ENCODE measurements at places on chromosomes 5 and 9.
A peak's percentile ranks its signal among the peaks of the same experiment; 100 is the strongest.

DNA sequence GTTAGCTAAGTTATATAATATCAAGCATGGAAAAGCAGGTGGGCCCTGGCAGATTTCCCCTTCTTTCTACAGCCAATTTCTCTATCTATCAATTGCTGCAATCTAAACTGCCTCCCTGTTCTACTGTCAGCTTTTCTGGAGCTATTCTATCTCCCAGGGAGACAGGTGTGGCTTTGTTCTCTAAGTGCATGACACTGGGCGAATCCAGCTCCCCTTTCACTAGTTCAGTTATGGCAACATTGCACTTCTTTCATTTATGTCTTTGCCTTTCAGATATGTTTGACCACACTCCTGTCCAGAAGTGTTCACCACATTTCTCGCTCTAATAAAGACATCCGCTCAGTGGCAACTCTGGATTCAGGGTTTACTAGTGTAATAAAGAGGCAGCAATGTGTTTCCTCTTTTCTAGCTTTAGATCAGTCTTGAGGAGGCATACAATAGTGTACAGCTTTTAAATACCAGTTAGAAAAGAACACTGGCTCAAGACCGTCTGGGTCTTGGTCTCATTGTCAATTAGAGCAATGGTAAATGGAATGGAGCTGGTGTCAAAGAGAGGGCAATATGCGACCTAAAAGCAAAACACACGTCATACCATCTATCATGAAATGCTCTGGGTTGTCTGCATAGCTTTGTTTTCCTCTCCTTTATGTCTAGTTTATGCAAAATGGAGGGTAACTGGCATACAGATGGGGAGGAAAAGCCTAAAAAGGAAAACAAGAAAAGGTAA is 197.0 kb downstream of the SLF1 start:
- DNase-seq: no peak

GRCh38 chr5:106269252-106269843 is 1401.4 kb downstream of the EFNA5 start:
- DNase-seq: no peak

DNA sequence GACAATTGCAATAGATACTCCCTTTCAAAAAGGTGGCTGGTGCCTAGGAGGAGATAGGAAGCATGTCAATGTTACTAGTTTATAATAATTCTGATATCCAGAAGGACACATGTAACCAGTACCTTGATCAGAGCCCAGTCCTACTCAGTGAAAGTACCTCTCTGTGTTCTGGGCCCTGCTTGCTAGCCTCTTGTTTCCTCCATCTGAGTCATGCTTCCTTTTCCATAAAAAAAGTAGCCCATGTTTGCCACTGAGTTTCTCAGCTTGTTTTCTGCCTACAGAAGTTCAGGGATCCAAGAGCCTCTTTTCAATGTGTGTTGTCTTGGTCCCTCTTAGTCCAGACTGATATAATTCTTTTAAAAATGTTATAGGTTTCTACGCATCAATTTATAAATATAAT is 149.0 kb downstream of the SSBP2 start:
- no peak for DNase-seq

- DNase-seq: no peak
Observed at GRCh38 chr5:73419117-73419464, 29.5 kb downstream of the FOXD1 start.

DNA sequence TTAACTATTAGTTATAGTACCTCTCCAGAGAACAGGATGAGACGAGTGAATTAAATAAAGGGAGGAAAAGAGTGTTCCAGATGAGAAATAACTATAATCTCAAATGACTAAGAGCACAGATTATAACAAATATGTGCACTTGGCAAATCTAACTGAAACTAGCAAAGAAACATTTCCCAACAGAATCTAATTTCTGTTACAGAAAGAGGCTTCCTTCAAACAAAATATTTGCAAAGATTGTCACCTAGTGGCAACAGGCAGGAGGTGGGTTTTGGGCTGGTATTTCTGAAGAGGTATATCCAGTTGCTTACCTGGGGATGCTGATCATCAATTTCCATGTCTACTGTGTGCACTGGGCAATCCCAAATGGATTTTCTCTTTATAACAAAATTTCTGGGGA is 5.6 kb upstream of the SPDL1 start:
- DNase-seq: no peak

DNA sequence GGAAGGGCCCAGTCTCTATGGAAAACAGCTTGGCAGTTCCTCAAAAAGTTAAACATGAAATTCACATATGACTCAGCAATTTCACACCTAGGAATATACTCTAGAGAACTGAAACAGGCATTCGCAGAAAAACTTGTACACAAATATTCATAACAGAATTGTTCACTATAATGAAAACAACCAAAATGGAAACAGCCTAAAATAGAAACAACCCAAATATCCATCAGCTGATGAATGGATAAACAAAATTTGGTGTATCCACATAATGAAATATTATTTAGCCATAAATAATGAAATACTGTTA is 4.8 kb upstream of the GPR150 start:
- no peak for DNase-seq

DNA sequence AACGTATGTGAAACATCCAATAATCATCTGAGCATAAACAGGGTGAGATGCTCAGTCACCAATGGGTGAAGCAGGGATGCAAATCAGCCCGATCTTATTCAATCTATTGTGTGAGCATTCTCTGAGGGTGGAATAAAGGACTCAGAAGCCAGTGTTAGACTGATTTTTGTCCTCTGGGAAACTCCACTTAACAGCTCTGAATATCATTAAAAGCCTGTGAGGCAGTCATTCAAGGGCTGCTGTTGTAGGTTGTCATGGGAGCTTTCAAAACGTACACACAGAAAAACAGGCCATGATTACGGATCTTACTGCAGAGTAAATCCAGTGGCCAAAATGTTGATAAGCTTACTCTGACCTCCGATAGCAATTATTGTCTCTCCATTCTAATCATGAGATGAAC is 266.5 kb upstream of the EFNA5 start:
- no peak for DNase-seq

DNA sequence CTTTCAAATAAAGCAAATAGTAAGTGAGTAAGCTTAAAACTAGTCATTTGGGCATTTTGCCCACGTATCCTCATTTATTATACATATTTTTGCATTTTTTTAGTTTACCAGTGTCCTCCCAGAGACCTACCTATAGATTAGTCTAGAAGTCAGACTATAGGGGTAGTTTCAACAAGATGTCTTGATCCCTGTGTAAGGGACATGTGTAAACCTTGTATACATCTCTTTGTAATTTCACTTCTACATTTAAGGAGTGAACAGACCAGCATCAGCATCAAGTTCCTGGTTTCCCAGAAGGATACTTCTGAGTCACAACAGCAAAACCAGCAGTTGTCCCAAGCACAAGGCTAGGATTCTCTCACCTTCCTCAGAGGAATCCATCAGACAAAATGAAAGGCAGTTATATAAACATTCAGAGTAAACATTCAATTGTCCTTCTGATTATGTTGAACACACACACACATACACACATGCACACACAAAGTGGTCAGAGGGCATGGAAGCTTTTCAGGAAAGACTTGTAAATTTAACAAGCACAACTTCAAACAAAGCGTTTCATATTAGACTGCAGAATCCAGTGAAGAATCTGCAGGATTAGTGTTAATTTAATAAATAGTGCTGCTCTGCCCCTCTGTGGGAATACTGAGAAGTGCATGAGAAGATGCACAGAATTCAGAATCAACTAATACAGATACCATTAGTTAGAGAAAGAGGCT is 55.4 kb downstream of the HINT1 start:
- peak; percentile 82 for DNase-seq

- DNase-seq: no peak
Observed at GRCh38 chr5:177508837-177509236, 789 bp downstream of the DOK3 start.

- no peak for DNase-seq
Observed at GRCh38 chr5:67588389-67588788, 391.8 kb upstream of the CD180 start.

DNA sequence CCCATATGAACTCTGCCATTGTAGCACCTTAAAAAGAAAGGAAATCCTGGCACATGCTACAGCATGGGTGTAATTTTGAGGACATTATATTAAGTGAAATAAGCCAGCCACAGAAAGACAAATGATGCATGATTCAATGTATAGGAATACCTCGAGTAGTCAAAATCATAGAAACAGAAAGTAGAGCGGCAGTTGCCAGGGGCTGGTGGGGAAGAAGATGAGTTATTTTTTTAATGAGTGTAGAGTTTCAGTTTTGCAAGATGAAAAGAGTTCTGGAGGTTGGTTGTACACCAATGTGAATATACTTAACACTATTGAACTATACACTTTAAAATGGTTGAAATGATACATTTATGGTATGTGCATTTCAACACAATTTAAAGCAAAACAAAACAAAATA is 133.0 kb downstream of the ZDHHC21 start:
- no peak for DNase-seq

DNA sequence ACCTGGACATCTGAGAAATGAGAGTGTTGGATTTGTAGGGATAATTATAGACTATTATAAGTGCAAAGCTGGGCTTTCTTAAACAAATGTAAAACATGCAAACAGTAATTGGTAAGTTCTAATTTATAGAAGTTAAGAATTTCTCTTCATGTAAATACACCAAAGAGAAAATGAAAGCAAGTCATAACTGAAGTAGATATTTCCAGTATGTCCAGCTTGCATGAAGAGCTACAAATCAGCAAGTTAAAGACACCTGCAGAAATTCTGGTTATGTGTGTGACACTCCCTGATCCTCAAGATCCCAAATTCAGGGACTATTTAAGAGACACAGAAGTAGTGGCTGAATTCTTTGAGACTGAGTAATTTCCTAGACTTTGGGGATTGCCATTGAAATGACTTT is 308.9 kb downstream of the TLE4 start:
- DNase-seq: no peak

DNA sequence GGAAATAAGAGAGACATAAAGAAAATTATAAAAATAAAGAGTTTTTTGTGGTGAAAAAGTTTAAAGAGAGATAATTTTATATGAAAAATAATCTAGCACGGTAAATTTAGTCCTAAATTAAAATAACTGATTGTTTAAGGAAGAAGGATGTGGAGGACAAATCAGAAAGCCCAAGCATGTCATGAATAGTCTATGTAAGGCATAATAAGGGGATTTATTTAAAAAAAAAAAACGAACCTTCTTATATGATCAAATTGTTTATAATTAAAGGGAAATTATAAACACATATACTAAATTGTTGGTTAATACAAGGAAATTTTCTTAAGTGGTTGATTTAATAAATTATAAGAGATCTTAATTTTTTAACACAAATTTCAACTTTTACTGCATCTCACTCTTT is 551.8 kb upstream of the TYRP1 start:
- DNase-seq: no peak

DNA sequence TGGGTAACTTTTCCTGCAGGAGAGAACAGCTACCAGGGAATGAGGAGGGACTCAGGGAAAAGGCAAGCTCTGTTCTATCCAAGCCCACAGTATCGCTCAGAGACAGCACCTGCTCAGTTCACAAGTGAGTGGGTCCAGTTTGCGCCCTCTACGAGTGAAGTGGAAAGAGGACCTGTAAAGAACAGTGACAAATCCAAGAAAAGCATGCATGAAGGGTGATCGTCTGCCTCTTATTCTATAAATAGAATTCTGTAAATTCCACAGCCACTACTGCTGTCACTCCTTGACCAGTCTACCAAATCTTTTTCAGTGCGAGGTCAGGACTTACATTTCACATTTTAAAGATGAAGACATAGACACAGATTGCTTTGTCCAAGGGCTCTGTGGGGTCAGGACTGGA is 117.5 kb downstream of the ENTREP1 start:
- no peak for DNase-seq

- no peak for DNase-seq
Observed at GRCh38 chr9:38445154-38446043, 21.1 kb upstream of the IGFBPL1 start.

- DNase-seq: no peak
Observed at GRCh38 chr5:149616727-149617285, 35.5 kb downstream of the ARHGEF37 start.

DNA sequence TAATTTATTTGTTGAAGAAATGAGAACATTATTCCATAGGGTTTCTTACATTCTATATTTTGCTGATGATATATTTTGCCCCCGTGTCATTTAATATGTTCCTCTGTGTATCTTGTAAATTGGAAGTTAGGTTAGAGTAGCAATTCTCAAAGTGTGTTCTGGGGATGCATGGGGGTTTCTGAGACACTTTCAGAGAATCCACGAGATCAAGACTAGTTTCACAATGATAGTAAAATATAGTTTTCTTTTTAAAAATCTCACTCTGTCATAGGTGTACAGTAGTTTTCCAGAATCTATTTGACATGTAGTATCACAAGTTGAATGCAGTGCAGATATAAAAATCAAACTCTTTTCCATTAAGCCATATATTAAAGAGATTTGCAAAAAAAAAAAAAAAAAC is 488.6 kb upstream of the SGCD start:
- DNase-seq: no peak

DNA sequence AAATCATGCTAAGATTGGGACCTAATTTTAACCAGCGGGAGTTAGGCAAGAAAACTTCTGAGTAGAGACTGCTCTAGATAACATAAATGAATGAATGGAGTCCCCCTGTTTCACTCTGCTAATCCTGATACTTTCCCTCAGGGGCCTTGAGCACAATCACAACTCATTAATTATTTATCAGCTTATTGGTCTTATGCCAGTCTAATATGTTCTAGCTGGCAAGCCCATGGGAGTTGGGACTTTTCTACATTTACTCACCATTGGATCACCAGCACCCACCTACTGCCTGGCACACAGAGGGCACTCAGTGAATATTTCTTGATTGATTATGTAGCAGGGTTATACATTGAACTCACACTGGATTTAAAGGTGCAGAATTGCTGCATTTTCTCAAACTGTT is 13.5 kb upstream of the TMED7 start:
- no peak for DNase-seq

DNA sequence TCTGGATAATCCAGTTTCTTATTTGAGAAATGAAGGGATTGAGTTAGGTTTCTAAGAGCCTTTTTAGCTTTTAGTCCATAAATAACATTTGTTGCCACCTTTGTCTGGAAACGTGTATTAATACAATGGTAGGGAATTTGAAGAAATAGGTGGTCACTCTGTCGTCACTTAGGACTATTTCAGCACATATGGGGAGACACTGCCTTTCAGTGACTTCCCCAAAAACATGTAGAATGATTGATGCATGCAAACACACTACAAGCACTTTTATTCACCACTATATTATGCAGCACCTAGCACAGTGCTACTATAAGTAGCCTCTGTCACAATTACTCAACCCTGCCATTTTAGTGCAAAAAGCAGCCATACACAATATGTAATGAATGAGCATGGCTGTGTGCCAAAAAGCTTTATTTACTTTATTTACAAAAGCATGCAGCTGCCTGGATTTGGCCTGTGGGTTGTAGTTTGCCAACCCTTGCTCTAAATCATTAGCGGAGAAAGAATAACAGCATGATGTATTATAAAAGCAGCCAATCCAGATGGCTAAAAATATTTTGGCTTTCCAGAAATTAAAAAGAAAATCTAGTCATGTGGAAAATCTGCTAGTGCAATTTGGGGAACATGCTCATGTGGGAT is 154.2 kb upstream of the HMHB1 start:
- no peak for DNase-seq

GRCh38 chr9:114003351-114003750 is 74.7 kb downstream of the AMBP start:
- no peak for DNase-seq

GRCh38 chr5:73129143-73129542 is 8.8 kb downstream of the TMEM171 start:
- no peak for DNase-seq
